ENCODE measurements at places on chromosomes 2 and 18.

DNA sequence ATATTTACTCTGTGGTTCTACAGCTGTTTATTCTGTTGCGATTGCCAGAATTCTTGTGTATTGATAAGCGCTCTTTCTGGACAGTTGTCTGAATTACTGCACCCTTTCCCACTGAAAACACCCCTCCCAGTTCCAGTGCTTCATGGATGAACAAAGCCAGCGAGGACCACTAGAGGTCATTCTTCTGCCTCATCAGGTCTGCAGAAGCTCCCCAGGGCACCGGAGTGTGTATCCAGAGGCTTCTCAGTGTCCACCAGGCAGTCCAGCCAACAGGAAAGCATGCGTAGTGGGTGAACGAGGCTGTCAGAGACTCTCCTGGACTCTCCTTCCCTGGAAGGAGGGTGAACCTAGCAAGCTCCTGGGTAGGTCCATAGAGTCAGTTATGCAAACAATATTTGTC lies 40.6 kb upstream of the INHBB start:
- no peak for DNase-seq

GRCh38 chr2:66095820-66096345 lies 339.0 kb upstream of the MEIS1 start:
- DNase-seq: no peak

GRCh38 chr2:156125018-156125417 lies 207.5 kb downstream of the NR4A2 start:
- no peak for DNase-seq

DNA sequence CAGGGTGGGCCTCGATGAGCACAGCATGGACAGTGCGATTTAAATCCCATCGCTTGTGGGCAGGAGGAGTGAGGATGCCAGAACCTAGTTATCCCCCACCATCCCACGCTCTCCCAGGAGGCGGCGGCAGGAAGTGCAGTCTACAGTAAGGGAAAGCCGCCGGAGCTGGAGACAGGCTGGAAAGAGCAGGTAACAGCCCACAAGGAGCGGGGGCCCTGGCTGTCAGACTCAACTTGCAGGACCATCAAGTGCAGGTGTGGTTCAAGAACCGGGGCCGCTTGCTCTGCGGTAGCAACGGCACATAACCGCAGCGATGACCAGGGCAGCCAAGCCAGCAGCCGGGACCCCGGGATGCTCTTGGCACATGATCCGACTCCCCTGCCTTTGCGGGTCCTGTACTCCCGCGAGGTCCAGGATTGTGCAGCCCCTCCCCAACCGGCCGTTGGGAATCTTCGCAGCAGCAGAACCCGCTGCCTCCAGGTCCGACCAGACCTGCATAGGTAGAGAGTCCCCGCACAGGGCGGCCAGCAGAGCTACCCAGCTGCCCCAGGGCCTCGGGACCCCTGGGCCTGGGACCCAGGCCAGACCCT lies 82.1 kb downstream of the BIN1 start:
- peak; percentile 39 for DNase-seq

DNA sequence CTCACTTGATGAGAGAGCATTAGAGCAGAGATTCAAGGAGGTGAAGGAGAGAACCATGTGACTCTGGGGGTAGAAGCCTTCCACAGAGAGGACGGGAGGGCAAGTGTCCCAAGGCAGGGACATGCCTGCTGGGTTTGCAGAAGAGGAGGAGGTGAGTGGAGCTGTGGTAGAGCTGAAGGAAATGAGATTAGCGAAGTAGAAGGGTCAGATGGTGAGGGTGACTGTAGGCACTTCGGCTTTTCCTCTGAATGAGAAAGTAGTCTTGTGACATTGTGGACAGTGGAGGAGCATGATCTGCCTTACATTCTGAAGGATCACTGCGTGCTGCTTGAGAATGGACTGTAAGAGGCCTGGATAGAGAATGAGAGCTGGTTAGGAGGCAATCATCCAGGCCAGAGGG lies 126.0 kb downstream of the NXPH2 start:
- no peak for DNase-seq

DNA sequence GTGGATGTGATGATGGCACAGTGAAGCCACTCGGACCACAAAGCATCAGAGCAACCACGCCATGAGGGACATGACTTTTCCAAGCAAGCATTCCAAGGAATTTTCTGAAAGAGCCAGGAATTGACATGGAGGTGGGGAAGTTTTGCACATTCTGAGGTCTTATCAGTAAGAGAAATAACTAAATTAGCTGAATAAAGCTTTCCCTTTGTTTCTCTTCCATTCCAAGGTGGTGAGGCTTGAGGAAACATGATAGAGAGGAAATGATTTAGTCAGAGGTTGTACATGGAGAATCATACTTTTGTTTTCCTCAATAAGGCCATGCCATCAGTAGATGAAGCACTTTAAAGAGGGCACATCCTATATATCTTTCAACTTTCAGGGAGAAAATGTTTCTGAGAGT lies 115.7 kb upstream of the MMADHC start:
- no peak for DNase-seq

GRCh38 chr18:9474108-9474982 lies 968 bp upstream of the RALBP1 start:
- peak; percentile 14 for DNase-seq

GRCh38 chr2:234292205-234292961 lies 204.5 kb downstream of the ARL4C start:
- no peak for DNase-seq

GRCh38 chr2:182132605-182133004 lies 147.0 kb downstream of the PPP1R1C start:
- DNase-seq: no peak

- DNase-seq: no peak
These were observed 406.5 kb upstream of the UBE2E3 start for GRCh38 chr2:180573951-180574350.

DNA sequence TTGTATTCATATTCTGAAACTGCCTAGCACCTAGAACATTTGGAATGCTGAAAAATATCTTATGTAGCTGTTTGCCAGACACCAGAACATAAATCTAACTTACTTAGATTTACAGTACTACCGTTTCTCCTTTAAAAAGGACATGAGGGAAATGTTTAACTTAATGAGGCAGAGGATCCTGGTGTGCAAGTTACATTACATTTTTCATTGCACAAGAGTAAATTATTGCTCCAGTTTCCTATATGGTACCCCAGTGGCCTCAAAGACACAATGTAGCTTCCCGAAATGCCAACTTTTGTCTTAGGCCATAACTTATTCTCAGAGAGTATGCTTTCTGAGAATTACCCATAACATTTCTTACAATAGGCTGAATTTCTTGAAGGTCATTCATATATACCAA lies 105.5 kb upstream of the DTNA start:
- DNase-seq: no peak

- no peak for DNase-seq
These were observed 72.3 kb downstream of the SPATS2L start for GRCh38 chr2:200378652-200379290.

DNA sequence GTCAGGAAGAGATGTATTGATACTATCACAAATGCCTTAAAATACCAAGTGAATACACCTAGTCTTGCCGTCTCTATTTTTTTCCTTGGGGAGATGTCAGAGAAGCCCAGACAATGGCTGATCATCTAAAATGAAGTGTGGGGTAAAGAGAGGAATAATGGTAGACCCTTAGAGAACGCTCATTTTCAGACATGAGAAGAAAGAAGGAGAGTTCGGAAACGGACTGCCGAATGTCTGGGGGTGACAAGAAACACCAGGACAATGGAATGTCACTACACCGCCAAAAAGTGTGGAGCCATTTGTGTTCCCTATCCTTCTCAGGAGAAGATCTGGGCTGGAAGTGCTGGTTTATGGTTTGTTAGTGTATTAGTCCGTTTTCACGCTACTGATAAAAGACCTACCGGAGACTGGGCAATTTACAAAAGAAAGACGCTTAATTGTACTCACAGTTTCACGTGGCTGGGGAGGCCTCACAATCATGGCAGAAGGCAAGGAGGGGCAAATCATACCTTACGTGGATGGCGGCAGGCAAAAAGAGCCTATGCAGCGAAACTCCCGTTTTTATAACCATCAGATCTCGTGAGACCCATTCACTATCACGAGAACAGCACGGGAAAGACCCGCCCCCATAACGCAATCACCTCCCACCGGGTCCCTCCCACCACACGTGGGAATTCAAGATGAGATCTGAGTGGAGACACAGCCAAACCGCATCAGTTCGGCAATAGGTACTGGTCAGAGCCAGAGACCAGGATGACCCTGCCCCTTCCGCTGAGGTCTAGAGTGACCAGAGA lies 743.7 kb downstream of the GALR1 start:
- DNase-seq: no peak

DNA sequence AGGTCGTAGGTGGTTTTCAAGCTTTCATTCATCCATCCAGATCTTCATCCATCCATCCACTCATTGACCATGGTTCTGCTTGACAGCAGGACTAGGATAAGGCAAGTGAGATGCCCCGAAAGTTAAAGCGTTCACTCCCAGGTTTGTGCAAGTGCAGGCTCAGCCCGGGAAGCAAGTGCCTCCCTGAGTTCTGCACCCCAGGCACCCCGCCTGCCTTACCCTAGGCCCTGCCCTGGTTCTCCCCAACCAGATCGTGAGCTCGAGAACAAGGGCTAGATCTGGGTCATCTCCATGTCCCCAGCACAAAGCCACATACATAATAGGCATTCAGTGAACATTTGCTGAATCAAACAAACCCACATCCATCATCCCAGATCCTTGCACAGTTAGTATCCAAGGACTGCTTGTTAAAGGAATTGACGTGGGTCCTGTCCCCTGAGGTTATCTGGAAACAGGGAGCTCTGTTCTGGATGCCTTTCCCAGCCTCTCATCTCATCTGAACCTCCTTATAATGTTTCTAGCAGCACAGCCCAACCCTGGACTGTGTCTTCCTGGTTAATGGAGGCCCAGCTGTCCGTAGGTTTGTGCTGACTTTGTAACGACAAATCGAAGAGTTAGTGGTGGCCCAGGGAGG lies 116.1 kb upstream of the GPC1 start:
- no peak for DNase-seq

DNA sequence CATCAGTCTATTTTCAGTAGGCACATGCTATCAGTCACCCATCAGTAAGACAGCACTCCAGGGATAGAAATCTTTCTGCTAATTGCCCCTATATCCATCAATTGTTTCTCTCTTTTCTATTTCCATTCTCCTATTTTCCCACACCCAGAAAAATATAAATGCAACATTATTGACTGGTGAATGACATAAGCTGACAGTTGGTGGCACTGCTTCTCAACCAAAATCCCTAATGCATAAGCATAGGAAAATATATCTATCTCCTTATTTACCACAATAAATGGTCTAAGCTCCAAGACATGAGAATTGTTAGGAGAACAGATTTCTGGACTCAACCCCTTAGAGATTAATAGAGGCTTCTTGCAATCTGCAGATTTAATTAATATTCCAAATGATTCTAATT lies 64.0 kb upstream of the REG3A start:
- no peak for DNase-seq

GRCh38 chr18:32439802-32440201 lies 30.9 kb downstream of the GAREM1 start:
- no peak for DNase-seq
